A549 (cell line): ENCODE measurements at places on chromosomes 1 and 21.

DNA sequence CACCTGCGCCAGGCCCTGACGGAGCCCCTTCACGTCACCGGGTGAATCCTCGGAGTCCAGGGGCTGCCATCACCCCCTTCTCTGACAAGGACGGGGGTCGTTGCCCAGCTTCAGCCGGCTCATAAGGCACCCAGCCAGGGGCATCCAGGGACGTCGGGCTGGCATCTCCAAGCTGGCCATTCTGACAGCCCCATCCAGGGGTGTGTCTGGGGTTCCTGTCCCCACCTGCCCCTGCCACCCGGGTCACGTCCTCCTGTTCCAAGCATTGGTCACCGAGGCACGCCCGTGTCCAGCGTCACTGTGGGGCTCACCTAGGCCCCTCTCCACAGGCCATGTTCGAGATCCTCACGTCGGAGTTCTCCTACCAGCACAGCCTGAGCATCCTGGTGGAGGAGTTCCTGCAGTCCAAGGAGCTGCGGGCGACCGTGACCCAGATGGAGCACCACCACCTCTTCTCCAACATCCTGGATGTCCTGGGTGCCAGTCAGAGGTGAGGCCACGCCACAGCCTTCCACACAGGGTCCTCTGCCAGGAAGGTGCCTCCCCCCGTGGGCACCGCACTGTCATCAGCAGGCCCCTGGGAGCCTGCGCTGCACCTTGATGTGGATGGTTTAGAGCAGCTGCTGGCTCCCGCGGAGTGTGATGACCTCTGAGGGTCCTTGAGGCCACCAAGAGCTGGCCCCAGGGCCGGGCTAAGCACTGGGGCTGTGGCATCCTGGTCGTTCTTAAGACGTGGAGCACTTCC lies 14.8 kb downstream of the ARHGEF16 start:
- DNase-seq: no peak

- DNase-seq: no peak
These were observed 183.0 kb downstream of the HIVEP3 start for GRCh38 chr1:41735631-41736260.

GRCh38 chr1:80801695-80802094 lies 999.0 kb upstream of the ADGRL2 start:
- no peak for DNase-seq

DNA sequence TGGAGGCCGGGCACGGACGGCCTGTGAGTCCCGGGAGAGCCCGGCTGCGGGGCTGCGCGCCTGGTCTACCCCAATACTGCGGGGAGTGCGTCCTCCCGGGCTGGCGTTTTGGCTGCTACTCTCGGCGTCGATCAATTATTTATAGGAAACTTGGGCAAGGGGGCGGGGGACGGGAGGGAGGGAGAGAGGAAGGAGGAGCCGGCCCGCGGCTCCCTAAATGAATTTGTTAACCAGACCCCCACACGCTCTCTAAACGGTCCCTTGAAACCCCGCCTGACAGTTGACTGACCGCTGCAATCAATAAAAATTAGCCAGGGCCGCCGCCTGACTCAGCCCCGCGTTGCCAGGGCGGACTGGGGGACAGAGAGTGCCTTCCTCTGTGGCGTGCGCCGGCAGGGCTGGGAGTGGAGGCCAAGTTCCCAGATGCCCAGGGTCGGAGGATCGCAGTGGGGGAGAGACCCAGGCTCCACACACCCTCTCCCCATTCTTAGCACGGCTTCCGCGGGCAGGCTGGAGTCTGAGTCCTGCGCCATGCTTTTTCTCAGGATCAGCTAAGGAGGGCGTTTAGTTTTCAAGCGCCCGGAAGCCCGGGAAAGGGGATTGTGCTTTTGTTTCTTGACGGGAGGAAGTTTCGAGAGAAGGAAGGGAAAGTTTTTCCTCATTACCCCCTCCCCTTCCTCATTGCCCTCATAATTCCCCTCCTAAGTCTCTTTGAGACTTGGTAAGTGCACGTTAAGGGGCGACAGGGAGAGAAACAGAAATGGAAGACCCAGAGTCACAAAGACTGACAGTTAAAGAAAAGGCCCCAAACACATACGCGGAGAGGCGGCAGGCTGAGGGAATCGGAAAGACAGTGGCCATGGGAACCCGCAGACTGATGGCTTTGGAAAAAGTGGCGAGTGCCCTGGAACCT lies 6.2 kb downstream of the PAX7 start:
- DNase-seq: no peak

DNA sequence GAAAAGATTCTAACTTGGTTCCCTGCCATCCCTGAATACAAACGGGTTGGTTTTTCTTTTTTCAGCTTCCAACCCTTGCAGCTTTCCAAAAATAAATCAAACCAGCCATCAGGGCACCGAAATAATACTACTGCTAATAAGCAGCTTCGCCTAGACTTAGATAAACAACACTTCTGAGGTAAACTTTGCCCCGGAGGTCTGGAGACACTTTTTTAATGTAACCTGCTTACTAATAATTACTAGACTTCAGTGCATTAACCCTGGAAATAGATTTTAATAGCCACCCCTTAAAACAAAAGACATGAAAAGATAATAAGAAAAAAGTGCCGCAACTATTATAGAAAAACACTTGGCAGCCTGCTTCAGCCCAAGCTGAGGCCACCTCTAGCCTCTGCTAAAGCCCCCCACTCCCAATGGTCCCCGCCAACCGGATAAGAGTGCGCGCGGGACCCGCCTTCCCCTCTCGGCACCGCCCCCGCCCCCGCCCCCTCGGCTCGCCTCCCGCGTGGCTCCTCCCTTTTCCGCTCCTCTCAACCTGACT lies 405 bp upstream of the GADD45A start:
- no peak for DNase-seq

- no peak for DNase-seq
These were observed 54.3 kb downstream of the LRRC8C start for GRCh38 chr1:89687254-89687653.

DNA sequence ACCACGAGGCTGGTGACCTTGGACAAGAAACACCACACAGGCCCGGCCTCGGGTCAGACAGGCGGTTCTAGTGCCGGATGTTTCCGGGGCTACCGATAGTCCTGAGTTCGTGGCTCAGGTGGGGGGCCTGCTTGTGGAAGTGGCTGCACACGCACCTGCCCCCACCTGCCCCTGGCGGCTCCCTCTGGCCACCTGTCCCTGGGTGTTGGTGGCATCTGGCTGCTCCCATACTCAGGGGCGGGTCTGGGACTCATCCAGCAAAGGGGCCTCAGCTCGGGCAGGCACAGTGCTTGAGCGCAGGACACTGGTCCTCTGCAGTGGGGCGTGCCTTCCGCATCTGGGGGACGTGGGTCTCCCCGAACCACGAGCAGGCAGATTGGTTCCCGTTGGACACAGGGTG lies 33.6 kb downstream of the TP73 start:
- no peak for DNase-seq
